Activated naive CD4-positive, alpha-beta T cell (primary cell): ENCODE measurements at places on chromosomes 11 and 22.

DNA sequence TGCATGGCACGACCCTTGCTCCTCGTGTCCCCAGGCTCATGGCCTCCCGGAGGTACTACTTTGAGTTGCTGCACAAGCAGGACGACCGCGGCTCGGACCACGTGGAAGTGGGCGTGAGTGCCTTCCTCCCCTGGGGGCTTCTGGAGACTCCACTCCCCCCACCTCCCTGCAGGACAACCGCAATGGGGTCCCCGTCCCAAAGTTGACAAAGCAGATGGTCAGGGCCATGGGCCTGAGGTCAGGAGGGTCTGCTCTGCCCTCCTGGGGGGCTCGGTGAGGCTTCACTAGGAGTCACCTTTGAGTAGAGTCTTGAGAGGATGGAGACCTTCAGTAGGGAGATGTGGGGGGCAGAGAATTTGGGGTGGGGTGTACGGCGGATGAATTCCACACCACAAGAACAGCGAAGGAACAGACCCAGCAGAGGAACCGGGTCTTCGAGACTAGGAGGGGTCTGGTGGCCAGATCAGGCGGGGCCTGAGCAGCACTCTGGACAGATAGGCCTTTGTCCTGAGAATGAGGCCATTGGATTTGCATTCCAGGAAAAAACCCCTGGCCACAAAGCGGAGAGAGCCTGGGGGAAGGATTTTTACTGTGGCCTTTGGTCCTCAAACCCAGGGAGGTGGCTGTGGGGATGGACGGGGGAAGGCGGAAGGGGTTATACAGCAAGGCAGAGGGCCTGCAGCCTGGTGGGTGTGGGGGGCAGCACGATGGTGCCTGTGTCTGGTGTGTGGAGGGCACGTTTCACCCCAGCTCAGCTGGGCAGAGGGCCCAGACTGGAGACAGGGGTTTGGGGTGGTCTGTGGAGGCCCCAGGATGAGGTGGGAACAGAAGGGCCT lies 4.6 kb downstream of the B4GALNT4 start:
- DNase-seq, result no peak

DNA sequence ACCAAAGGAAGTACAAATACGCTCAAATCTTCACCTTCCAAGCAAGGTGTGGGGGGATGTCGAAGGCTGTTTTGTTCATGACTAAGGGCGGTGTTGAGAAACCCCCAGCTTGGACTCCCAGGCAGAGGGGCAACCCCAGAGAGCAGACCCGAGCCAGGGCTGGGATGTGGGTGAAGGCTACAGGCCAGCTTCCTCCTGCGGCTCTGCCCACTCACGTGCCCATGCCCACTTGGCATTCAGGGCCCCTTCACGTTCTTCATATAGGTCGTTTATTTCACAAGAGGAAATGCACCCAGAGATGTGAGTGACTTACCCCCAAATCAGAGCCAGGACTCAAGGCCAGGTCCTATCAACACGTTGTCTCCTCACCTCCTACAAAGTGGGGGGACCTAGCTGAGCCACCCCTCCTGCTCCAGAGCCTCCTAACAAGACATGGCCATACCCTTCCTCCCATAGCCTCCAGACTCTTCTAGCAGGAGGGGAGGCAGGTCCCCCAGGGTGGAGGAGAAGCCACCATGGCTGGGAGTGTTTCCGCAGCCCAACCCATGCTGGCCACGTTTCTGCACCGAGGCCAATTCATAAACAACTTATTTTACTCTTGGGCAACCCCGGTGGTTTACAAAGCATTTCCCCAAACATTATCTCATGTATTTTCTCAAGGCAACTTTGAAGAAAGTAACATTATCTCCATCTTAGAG lies 22.0 kb downstream of the TMEM184B start:
- DNase-seq, result no peak

- no peak for DNase-seq
These were observed 19.8 kb upstream of the LRRC10B start for GRCh38 chr11:61488651-61489291.

DNA sequence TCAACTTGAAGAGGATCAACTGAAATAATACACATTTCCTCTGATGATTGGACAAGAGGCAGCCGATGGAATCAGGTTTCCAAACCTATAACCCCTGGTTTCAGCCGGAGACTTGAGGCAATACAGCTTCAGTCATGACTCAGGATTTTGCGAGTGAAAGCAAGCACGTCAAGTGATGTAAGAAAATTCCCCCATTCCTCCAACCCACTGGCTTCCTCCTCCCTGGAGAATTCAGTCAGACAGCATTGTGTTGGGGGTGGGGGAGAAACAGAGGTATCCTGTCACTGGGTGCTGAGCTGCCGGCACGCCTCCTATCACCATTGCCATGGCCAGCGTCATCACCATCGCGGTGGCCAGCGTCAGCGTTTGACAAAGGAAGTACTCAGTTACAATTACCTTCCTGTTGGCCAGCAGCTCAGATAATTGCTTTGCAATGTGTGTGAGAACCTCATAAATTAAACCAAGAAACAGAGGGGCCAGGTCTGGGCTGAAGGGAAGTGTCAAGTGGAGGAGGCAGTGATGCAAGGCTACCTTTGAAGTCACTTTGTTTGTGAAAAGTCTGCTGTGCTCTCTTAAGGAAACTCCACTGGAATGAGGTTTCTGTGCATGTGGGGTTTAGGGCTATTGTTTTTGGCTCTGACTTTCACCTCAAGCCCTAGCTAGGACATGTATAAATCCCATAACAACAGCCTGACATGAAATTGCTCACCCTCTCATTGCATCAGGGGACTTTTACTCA lies 50.2 kb downstream of the LIF start:
- DNase-seq, result no peak

DNA sequence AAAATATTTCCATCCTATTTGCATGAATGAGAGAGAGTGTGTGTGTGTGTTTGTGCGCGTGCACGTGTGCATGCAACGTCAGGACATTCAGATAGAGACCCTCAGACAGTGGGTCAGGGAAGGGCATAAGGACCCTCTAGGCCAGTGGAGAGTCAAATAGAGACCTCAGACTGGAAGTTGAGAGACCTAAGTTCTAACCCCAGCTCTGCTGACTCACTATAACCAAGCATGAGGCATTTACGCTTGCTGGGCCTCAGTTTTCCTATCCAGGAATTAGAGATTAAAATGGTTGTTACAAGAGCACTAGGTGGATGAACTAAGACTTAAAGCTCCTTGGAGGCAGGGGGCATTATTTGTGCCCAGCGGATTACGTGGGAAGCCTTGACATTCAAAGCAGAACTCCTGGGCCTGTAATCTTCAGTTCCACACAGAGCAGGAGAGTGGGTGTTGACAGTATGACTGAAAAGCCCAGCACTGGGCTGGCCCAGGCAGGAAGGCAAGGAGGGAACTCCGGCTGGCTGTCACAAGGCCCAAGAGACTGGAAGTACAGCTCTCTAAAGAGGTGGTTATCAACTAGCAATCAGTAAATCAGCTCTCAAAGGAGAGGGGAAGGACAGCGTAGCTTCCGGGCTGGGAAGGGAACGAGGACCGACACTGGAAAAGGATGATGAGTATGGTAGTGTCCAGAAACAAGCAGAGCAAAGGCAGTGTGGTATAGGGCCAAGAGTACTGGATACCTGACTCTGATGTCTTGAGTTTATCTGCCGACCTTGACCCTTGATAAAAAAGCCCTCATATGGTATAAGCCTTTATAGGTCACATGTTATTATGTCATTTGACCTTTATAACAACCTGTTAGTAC lies 9.2 kb downstream of the RHOG start:
- DNase-seq, result no peak

DNA sequence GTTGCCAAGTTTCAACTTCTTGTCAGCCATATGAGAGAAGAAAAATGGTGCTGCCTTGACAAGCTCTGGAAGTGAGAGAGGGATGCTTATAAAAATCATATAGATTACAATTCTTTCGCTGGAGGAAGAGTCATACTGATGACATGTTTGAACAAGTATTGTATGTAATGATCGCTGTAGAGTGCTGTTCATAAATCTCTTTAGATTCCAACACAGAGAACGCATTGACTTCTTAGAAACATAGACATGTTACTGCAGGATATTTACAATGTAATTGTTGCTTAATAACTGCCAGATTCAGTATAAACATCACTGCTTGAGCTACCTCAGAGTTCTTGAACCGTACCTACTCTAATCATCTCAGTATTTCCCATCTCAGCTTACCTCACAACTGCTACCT lies 571.6 kb downstream of the LUZP2 start:
- no peak for DNase-seq

GRCh38 chr11:44421090-44421675 lies 111.2 kb upstream of the ALX4 start:
- no peak for DNase-seq

- DNase-seq, result no peak
These were observed 27.4 kb downstream of the RRAS2 start for GRCh38 chr11:14331476-14332136.

- no peak for DNase-seq
These were observed 320 bp downstream of the CLTCL1 start for GRCh38 chr22:19291218-19291579.

GRCh38 chr22:36702842-36703215 lies 723 bp downstream of the CACNG2 start:
- no peak for DNase-seq

- no peak for DNase-seq
These were observed 39.0 kb upstream of the KCNQ1OT1 start for GRCh38 chr11:2738551-2739431.

DNA sequence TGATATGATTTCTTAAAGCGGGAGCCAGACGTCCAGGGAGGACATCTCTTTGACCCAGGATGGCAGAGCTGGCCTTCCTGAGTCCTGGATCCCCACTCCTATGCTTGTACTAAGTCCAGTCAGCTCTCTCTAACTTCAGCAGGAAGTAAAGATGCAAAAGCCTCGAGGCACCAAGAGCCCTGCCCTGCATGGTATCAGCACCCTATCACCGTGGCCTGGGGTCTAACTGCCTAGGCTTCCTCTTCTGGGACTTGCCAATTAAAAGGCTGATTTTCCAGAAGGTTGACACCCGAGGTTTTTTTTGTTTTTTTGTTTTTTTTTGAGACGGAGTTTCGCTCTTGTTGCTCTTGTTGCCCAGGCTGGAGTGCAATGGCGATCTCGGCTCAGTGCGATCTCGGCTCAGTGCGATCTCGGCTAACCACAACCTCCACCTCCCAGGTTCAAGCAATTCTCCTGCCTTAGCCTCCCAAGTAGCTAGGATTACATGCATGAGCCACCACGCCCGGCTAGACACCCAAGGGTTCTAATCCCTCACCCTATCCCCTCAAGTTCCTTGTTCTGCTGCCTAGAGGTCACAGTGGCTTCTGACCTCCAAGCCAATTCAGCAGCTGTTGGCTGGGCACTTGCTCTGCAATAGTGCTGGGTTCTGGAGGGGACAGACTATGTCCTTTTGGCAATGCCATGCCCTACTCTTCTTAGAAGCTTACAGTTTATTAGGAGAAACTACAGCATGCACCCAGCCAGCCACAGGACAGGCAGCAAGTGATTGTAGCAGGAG lies 50.6 kb upstream of the FTH1 start:
- DNase-seq, result no peak

- DNase-seq, result no peak
These were observed 253.9 kb upstream of the ARHGAP20 start for GRCh38 chr11:110966131-110966530.

DNA sequence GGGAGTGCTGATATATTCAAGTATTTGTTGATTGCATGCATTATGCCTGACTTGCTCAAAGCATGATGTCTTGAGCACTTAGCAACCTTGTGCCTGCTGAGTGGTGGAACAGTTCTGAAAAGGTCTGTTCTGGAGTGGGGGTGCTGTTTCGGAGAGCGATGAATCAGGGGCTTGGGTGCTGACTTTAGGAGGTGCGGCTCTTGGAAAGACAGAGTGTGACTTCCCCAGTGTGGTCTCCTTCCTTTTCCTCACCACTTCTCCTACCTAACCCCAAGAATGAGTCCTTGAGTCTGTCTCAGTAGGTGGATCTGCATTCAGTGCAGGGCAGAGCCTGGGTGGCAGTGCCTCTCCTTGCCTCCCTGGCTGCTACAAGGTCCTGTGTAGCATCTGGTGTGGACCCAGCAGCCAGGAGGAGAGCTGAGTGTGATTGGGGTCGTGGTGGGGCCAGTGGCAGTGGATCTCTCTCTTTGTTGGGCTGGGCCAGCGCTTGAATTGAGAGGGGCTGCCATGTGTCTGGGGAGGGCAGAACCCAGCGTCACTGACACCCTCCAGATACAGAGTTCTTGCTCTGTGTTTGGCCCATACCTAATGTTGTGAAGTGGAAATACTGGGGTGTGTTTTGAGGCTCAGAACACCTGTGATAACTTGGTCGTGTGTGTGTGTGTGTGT lies 35.9 kb downstream of the ST3GAL4 start:
- no peak for DNase-seq

DNA sequence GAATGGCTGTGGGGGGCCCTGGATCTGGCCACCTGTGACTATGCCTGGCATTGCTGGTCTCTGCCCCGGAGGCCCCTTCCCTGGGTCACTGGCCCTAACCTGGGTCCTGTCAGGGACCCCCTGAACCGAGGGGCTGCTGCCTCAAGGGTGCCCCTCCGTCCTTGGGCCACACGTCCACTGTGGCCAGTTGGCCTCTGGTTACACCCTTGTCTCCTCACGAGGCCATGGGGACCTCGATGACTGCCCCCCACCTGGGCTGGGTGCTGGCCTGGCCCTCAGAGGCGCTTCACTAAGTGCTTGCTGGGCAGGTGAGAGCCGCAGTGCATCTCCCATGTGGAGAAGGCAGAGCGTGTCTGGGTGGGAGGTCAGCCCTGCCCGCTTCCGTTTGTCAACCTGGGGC lies 27.3 kb upstream of the FGF19 start:
- no peak for DNase-seq

DNA sequence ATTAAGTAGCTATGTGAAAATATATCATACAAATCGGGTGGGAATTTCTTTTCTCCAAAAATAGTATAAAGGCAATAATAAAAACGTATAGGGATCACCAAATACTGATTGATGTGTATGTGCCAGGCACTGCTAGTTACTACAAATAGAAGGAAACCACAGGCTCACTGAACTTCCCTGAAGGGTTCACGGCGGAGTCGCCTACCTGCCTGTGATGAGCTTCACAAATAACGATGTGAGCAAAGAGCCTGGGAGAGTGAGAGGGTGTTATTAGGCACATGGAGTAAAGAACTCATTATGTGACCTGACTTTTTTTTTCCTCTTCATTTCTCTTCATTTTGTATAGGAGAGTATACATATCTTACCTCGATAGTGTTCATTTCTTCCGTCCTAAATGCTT lies 36.0 kb upstream of the L3MBTL2 start:
- DNase-seq, result no peak

- no peak for DNase-seq
These were observed 14.7 kb downstream of the MPEG1 start for GRCh38 chr11:59197991-59198390.

DNA sequence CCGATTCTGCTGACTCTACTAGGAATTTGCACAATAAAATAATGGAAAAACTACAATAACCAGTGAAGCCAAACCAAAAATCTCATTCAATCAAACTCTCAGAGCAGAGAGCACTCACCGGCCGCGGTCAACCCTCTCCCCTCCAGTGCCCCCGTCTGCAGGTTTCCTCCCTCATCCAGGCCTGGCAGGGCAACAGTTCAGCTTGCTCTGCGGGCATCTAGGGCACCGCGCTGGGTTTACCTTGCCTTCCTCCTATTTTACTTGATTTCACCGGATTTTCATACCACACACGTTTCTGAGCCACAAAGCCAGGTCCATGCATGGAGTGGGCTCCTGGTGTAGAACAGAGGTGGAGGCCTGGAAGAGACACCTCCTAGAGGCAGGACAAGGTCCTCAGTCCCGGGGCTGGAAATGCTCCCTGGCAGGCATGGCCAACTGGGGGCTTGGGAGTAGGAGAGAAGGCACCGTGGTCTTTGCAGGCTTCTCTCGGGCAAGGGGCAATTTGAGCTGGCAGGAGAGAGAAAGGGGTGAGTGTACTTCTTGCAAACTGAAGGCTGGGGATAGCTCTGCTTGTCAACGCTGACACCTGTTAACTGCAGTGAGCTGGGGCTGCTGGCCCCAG lies 938.4 kb downstream of the BRD1 start:
- no peak for DNase-seq
